Large intestine (tissue), 12 donors: ENCODE measurements at places on chromosomes 12 and 14. TPM values are rescaled to one million over a fixed set of nuclear protein-coding genes. Genes with fewer than 3 reads are reported as not detected.

Gene CACNA1C
- 5.9 TPM for polyA plus RNA-seq

Gene RASSF8
- polyA plus RNA-seq, result 20.2 TPM

Gene APOF
- 0.06 TPM for polyA plus RNA-seq

Gene MFAP5
- polyA plus RNA-seq, result 7.6 TPM

Gene MGST1
- polyA plus RNA-seq, result 118 TPM

Gene BBOF1
- 6.9 TPM for polyA plus RNA-seq

Gene VRTN
- 0.69 TPM for polyA plus RNA-seq

Gene FBLN5
- polyA plus RNA-seq, result 63.2 TPM

Gene PPP1R3E
- 27.3 TPM for polyA plus RNA-seq

Gene LUM
- 366 TPM for polyA plus RNA-seq

Gene KRT85
- polyA plus RNA-seq, result 0.03 TPM

Gene NEK9
- 72.8 TPM for polyA plus RNA-seq

Gene B4GALNT3
- 5.9 TPM for polyA plus RNA-seq

Gene SLC6A12
- 0.27 TPM for polyA plus RNA-seq

GRCh38 chr12:48954841-48955501 is 2.3 kb downstream of the ARF3 start:
- DNase-seq, result no peak

DNA sequence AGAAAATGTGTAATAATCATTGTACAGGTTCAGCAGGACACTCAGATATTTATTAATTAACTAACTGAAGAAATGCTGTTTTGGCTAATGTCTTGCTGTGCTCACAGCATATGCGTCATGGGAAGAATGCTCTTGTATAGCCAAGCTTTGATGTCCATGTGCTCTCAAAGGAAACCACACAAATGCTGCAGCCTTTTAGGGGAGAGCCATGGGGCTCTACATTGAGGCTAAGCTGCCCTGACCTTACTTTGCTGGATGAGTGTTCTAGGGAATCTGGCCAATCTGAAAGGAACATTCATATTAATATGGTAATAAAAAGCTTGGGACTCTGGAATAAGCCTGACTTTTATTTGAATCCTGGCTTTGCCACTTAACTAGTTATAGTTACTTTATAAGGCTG is 9.5 kb upstream of the CRADD start:
- DNase-seq, result no peak

DNA sequence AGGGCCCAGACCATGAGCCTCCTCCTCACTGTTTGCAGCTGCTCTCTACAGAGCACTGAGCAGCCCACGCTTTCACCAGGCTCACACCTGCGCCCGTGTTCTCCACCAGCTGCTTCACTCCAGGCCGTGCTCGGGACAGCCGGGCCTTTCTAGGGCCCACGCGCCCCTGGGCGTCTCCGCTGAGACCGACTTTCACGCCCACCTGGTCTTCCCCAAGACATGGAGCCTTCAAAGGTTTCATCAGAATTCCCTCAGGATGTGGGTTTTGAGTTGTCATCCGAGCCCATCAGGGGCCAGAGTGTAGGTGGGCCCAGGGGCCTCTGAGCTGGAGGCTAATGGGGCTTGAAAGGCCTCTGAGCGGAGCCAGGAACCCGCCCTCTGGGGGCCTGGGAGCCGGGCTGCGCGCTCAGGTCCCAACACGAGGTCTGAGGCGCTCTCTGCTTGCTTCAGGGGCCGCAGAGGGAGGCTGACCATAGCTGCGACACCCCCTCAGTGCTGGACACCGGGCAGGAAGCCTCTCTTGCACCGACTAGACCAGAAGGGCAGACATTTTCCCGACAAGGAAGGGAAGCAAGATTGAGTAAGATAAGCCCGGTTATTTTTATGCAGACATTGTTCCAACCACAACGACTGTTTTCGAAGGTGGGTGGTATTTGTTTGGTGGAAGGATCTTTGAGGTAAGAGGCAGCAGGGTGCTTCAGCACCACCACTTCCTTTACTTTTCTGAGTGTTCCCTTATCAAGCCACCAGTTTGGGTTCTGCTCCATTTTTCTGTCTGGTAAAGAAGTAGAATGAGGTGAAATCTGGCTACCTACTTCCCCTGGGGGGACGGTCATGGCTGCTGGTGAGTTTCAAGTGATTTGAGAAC is 125.0 kb upstream of the FUT8 start:
- DNase-seq, result no peak

DNA sequence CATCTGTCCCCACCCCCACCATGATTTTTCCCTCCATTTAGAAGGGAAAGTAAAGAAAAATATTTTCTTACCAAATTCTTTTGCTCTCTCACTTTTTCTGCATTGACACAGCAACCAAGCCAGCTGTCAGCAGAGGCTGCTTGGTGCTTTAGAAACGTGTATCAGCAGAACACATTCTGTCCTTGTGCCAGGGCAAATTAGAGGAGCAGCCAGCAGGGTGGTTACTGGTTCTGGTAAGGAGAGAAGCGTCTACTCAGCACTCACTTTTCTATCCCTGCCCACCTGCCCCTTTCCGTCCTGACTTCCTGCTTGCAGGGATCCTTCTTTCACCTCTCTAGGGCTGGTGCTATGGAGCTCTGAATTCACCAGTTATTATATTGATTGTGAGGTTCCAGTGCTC is 327.5 kb upstream of the PDE3A start:
- no peak for DNase-seq

DNA sequence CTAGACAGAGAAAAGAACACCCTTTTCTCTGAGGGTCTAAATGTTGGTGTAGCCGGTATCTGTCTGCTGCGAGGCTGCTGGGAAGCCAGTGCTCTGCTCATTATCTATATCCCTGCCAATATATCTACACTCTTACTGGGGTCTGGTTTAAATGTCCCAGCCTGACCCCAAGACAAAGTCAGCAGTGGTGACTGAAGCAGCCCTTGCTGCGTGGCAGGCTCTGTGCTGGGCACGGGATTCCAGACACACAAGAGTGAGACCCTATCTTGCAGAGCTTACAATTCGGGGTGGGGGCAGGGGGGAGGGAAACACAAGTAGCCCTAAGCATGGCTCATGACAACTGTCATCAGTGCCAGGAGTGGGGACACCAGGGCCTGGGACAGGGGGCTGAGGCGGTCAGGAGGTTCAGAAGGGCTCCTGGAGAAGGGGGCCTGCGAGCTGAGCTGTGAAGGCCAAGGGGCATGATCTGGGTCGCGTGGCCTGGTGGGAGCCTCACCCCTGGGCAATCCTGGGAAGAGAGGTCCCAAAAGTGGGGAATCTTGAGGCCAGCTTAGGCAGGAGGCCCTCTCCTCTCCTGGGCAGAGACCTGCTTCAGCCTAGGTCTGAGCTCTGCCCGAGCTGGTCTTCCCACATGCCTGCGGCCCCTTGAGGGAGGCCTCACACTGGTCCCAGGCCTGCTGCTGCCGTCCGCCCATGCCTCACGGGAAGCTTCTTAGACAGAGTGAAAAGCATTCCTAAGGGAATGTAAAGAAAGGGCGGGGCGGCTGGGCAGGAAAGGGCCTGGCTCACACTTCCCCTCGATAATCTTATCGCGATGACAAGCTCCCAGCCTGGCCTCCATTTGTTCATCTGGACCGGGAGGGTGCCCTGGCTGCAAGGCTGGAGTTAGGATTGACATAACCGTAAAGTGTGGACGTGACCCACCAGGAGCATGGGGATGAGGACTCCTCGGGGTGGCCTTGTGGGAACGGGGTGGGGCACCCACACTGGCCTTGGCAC is 7.3 kb upstream of the RCOR1 start:
- DNase-seq, result peak; percentile 93

- DNase-seq, result no peak
Observed at GRCh38 chr14:97290977-97291376, 493.8 kb downstream of the VRK1 start.

DNA sequence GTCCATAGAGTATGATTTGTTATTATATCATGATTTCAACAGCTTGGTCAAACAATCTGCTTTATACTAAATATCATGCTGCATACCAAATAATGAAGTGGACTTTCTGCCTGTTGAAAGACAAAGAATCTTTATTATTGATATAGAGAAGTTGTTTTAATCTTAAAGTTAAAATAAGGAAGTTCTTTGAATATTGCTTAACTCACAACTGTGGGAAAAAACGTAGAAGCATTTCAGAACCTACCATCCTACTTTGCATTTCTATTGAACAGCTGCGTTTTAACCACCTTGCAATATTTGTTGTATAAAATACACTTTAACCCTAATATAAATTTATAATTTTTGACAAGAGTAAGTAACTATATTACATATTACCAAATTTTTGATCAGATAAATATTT is 22.9 kb upstream of the ARL1 start:
- no peak for DNase-seq

DNA sequence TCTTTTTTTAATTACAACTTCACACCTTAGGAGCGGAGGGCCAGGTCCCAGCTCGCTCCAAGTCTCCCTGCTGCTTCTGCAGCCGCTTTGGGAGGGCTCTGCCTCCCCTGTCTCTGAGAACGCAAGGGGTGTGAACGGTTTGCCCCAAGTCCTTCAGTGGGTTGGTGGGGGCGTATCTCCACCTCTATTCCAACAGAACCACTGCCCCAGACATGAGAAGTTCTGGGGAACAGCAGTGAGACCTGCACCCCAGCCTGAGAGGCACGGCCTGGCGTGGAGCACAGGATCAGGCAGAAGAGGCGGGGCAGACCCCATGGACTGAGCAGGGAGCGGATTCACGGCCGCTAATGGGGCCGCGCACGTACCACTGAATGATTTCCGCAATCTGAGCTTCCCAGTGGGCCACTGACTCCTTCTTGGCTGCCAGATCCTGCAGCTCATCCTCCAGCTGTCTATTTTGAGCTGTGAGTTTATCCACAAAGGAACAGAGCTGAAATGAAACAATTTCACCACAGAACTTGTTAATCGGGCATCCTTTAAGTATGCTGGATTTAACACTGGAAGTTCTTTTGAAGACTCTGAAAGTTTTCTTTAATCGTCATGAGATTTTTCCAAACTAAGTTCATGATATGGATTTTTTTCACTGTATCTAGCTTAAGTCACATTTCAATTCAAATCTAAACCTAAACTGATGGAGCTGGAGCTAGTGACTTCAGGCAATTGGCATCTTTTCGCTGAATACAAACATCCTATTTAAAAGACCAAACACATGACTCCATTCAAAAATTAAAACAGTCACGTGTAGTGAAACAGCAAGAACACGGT is 44.4 kb downstream of the AMN start:
- no peak for DNase-seq

DNA sequence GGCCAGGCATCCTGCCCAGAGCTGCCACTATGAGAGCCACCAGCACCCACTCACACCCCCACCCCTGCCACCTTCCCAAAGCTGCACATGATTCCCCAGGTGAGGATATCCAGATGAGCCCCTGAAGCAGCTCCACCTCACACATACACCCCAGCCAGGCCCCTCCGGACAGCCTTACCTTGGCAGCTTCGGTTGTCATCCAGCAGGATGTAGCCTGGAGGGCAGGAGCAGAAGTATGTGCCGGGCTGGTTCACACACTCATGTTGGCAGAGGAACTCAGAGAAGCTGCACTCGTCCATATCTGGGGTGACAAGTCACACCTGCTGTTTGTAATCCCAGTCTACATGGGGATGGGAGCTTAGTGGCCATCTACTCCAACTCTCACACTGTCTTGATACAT is 15.4 kb upstream of the TC2N start:
- DNase-seq, result no peak

- no peak for DNase-seq
Observed at GRCh38 chr12:106566771-106567170, 16.0 kb upstream of the RFX4 start.

GRCh38 chr14:37623426-37623951 is 28.1 kb downstream of the TTC6 start:
- DNase-seq, result no peak

DNA sequence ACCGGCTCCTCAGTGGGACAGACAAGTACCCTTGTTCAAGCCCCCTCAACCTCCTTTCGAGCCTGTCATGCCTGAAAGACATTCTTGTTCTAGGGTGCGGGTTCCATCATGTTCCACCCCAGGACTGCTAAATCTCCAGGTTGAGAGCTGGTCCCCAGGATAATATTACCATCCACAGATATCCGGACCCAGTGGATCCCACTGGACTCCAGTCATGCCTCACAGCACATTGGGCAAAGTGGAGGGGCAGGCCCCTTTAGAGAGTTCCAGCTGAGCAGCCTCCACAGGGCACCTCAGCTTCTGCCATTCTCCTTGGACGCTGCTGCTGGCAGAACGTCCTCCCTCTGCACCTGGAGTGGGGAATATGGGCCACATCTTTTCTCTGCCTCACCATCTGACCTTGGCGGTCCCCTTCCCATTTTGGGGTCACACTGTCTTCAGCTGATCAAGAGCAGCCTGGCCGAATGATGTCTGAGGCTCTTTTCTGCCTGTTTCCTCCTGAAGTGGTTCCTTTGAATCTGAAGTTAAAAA is 137.4 kb downstream of the BCL11B start:
- DNase-seq, result no peak

- no peak for DNase-seq
Observed at GRCh38 chr12:5626151-5626550, 194.2 kb downstream of the NTF3 start.

DNA sequence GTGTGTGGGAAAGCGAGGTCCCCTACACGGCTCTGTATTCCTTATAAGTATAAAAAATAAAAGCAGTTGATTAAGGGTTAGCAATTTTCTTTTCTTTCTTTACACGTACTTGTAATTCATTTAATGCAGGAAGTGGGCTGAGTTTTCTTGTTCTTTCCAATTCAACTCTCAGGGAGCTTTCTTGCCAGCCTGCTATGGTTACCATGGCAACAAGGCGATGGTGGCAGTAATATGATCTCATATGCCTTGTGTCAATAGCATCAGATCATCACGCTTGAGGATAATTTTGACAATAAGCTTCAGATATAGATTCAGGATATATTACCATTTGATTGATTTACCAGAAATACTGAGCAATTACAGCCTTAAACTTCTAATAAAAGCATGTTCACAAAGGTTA is 466.5 kb downstream of the APAF1 start:
- DNase-seq, result no peak

- no peak for DNase-seq
Observed at GRCh38 chr12:3055704-3056467, 21.3 kb upstream of the TSPAN9 start.

GRCh38 chr12:48156652-48157017 is 680 bp downstream of the ASB8 start:
- DNase-seq, result no peak

GRCh38 chr12:123900871-123901376 is 71.7 kb downstream of the CCDC92 start:
- DNase-seq, result no peak

DNA sequence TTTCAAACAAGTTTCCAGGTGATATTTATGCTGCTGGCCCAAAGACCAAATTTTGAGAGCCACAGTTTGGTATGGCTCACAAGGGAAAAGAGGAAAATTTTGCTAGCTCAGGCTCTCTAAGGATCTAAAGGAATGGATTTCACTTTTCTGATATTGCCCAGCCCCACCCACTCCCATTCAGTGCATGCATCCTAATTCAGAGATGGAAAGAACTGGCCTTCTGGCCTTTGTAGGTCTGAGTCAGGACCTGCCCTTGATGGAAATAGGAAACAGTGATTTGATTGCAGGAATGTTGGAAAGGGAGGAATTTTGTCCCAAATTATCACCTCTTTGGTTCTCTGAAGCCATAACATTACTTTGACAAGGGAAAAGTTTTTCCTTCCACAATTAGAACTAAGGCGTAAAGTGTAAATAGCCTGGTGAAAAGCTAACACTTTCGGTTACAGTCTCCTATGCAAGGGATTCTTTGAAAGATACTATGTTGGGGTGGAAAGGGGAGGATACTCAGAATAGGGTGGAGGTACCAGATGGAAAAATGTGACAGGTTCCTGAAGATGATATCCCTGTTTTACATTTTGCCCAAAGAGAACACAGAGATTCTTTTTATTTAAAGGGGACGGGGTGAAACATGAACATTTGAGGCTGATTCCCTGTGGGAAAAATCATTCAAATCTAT is 11.1 kb downstream of the ZNF641 start:
- no peak for DNase-seq

GRCh38 chr12:107832441-107832840 is 57.9 kb downstream of the ASCL4 start:
- DNase-seq, result no peak
